Activated CD4-positive, alpha-beta T cell treated with anti-CD3 and anti-CD28 coated beads, Interleukin-2, amount 10 ng/mL, durations not matched to agents 7 days and 5 days (primary cell): ENCODE measurements at places on chromosomes 5 and 9.

- no peak for DNase-seq
These were observed 77.7 kb upstream of the STXBP1 start for GRCh38 chr9:127534250-127534906.

- DNase-seq, result no peak
These were observed 129.4 kb upstream of the GPR151 start for GRCh38 chr5:146645342-146645741.

DNA sequence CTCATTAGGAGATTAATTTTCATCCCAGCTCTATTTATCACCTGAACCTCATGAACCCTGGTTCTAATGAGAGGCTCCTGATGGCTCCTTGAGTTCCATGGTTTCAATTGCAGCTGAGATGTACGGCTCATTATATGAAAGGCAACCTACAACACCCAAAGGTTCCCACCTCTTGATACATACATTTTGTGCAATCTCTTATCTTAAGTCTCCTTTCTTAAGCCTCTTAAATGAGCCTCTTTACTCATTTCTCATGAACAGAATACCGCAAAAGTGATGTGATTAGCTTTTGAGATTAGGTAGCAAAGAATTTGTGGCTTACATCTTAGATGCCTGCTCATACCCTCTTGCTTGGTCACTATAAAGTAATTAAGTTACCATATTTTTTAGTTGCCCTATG is 1964.0 kb upstream of the CDH6 start:
- DNase-seq, result no peak

DNA sequence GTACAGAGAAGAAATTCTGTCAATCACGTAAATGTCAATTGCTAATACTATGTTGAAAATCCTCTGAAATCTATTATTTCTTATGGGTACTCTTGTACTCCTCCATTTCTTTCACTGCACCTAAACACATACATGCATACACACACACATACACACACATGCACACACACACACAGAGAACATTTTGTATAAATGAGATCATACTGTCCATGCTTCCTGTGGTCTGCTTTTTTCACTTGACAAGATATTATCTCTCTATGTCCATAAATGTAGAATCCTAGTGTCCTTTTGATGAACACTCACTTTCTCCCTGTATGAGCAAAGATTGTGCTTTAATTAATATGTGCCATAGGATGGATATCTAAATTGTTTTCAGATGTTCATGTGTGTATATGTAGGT is 32.7 kb upstream of the TLR4 start:
- DNase-seq, result no peak

GRCh38 chr9:125881042-125881441 is 133.9 kb downstream of the PBX3 start:
- no peak for DNase-seq

DNA sequence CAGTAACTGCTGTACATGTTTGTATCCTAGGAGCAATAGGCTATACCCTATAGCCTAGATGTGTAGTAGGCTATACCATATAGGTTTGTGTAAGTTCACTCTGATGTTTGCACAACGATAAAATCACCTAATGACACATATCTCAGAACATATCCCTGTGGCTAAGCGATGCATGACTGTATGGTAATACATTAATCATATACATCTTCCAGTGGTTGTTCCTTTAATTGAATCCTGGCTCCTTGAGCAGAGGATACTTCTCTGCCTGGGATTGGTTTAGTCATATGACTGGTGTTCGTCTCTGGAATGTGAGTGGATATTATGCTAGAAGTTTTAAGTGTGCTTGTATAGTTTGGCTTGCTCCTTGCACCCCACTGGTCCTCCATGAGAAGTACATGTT is 425.8 kb downstream of the MAN2A1 start:
- no peak for DNase-seq

GRCh38 chr5:157530226-157530972 is 45.2 kb downstream of the ADAM19 start:
- DNase-seq, result no peak

GRCh38 chr5:111517853-111518501 is 5.6 kb upstream of the STARD4 start:
- DNase-seq, result no peak

DNA sequence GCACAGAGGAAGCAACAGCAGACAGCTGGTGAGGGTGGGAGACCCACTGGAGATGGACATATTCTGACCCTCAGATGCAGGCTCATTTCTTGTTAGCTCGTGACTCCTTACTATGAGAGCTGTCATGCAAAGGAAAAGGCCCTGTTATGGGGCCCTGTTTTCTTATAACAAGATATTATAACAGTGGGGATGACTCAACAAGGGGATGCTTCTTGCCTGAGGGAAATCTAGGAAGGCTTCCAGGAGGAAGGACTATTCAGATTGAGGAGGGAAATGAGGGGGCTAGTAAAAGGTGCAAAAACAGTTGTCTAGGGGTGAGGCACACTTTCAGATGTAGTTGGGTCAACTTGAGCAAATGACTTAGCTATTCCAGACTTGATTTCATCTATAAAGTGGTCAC is 83.0 kb downstream of the DAB2IP start:
- DNase-seq, result no peak

DNA sequence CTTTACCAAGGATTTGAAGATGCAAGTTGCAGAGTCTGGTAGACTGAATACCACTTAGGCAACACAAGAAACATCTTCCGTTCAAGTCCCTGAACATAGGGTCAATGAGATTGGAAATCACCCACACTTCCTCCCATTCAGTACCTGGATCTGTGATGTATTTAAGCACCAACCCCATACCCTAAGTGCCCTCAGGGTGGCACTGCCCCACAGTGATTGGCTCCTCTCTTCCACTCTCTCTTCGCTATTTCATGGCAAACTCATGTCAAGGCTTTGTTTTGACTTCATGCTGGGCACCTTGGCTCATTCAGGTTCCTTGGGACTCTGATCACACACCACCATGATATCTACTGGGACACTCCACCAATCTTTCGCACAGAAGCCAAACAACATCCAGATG is 53.7 kb downstream of the GGTA1 start:
- DNase-seq, result no peak

- peak; percentile 58 for DNase-seq
These were observed 2.4 kb upstream of the FAM78A start for GRCh38 chr9:131278702-131279111.

- DNase-seq, result no peak
These were observed 103.0 kb downstream of the SPATA31D1 start for GRCh38 chr9:82091610-82092009.

DNA sequence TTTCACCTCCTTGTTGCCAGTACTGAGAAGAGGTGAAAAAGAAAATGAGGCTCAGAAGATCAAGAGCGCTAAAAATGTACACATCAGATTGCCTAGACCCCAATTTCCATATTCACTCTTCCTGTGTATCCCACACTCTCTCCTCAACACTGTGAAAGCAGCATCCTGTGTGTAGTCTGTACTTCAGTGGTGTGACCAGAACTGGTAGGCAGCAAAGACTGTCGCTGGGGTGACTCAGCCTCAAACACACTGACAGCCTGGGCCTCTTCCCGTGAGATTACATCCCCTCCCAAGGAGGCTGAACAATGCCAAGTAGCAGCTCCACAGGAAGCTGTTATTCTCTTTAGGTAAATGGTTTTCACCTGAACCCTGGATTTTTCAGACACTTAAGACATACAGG is 135.5 kb downstream of the CCDC192 start:
- no peak for DNase-seq

DNA sequence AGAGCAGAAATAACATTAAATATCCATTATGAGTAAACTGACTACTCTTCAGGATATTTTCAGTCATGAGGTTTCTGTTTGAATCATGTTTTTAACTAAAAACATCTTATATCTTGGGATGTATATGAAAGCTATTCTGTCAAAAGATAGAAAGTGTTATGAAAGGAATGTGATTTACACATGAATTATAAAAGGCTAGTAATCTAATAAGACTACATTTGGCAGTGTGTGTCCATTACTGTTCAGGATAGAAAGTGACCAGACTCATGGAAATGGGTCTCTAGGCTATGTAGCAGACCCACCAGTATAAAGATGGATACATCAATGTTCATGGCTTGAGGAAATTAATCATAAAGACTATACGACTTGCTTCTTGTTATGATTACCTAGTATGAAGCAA is 1328.2 kb upstream of the NUDT12 start:
- no peak for DNase-seq

GRCh38 chr5:170638454-170639220 is 134.8 kb downstream of the KCNIP1 start:
- DNase-seq, result peak; percentile 69

DNA sequence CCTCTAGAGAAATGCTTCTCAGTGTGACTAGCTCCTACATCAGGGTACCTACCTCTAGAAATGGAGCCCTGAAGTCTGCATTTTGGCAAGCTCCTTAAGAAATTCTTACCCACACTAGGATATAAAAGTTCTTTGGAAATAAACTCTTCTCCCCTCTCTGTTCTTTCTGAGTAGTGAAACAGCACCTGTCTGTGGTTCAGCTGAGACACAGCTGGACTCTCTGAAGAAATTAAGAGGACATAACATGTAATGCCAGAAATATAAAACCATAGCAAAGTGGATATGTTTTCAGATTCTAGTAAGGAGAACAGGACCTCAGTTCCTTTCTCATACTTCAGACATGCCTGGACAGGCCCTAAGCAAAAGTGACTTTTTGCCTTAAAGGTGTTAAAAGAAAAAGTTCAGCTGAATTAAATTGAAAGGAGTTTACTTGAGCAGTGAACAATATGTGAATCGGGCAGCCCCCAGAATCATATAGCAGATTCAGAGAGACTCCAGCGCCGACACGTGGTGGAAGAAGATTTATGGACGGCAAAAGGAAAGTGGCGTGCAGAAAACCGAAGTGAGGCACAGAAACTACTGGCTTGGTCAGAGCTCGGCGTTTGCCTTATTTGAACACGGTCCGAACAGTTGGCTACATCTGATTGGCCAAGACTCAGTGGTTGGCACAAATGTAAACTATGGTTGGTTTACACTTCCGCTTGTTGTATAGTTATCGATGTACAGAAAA is 64.5 kb downstream of the PRKACG start:
- DNase-seq, result peak; percentile 23

GRCh38 chr9:120865809-120866208 is 11.2 kb downstream of the PHF19 start:
- DNase-seq, result no peak

DNA sequence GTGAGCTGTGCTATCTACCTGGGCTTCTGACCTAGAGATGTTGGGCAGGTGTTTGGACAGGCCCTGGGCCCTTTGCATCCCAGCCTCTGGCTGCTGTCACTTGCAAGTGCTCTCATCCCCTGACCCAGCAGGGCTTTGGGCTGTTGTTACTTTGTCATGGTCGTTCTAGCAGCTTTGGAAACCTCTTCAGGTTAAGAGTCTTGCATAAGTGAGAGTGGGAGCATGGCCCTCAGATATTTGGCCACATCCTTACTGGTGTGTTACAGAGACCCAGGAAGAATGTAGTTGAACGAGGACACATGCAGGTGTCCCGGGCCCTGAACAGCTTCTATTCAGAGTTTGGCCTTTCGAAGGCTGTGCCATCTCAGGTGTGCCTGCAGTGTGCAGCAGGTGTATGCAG is 4.5 kb downstream of the TENT4A start:
- DNase-seq, result peak; percentile 5

DNA sequence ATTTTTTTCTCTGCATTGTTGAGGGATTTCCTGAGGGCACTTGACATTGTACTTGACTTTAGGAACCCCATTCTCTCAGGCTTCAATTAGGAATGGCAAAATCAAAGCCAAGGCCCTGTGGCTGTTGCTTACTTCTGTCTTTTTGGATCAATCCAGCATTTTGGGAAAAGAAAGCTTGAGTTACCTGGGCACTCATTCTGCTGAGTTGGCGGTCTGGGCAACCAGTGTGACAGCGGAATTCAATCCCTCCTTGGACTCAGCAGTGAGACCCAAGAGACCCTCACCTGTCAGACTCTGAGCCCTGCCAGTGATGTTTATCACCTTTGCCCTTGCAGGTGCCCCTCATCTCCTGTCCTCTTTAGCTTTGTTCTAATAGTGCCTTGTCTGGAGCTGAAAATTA is 225.3 kb downstream of the PAPPA start:
- DNase-seq, result no peak

- no peak for DNase-seq
These were observed 72.0 kb upstream of the C9orf72 start for GRCh38 chr9:27645161-27645840.

DNA sequence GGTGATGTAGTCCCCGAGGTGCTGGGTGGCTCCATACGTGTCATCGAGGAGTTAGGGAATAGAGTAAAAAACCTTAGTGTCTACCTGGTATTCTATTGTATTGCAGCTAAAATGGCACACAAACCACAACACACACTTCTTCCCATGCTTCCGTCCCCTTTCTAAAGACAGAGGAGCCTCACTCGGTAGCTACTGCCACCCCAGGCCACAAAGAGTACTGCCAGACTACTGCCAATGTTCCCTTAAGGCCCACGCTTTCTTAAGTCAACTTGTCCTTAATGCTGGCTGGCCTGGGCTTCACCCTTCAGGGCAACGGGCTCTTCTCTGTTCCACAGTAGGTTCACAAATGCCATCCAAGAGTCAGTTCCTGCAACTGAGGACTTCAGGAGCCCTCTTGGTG is 673.0 kb downstream of the ELAVL2 start:
- no peak for DNase-seq

GRCh38 chr9:131233995-131234394 is 42.3 kb downstream of the FAM78A start:
- DNase-seq, result no peak
